ENCODE measurements at places on chromosomes 5 and 9. TPM values are rescaled to one million over a fixed set of nuclear protein-coding genes. Genes with fewer than 3 reads are reported as not detected.

- no peak for DNase-seq
Observed at GRCh38 chr5:73297430-73297829, 124.4 kb downstream of the TMEM174 start.

- no peak for DNase-seq
Observed at GRCh38 chr5:170430866-170431437, 41.8 kb upstream of the KCNMB1 start.

GRCh38 chr9:92294297-92294676 is 790 bp upstream of the IARS1 start:
- DNase-seq = no peak

GRCh38 chr9:99011161-99011709 is 67.5 kb downstream of the COL15A1 start:
- no peak for DNase-seq

DNA sequence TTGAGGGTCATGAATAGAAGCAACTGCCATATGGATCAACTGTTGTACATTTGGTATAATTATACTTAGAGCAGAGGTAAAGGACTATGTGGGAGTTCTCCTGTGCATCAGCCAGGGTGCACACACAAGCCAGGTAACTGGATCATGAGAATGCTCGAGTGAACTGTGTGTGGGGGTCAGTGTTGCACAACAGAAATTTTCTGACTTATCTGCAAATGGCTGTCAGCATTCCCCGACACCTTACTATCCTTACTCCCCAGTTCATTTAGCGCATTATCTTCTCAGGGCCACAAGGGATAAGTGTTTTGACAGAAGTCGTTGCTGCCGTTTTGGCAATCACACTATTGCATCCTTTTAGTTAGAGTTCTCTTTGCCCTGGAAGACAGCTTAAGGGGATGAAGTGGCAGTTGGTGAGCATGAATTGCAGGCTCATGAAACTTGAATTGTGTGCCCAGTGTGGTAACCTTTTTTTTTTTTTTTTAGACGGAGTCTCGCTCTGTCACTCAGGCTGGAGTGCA is 1.7 kb downstream of the CANX start:
- no peak for DNase-seq

DNA sequence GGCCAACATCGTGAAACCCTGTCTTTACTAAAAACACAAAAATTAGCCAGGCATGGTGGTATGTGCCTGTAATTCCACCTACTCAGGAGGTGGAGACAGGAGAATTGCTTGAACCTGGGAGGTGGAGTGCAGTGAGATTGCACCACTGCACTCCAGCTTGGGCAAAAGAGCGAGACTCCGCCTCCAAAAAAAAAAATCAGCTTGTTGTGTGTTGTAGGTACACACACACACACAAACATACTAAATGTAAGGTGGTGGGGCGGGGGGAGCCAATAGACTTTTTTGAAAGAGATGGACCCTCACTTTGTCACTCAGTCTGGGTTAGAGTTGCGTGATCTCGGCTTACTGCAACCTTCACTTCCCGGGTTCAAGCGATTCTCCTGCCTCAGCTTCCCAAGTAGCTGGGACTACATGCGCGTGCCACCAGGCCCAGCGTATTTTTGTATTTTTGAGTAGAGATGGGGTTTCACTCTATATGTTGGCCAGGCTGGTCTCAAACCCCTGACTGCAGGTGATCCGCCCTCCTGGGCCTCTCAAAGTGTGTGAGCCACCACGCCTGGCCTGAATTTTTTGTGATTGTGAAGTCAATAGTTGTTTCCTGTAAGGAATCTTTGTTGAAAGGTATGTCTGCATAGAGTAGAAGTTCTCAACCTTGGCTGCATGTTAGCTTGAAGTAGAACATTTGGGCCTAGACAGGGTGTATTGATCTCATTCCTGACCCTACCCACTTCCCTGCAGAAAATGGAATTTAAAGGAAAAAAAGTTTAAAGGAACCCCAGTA is 13.7 kb downstream of the NPM1 start:
- no peak for DNase-seq

DNA sequence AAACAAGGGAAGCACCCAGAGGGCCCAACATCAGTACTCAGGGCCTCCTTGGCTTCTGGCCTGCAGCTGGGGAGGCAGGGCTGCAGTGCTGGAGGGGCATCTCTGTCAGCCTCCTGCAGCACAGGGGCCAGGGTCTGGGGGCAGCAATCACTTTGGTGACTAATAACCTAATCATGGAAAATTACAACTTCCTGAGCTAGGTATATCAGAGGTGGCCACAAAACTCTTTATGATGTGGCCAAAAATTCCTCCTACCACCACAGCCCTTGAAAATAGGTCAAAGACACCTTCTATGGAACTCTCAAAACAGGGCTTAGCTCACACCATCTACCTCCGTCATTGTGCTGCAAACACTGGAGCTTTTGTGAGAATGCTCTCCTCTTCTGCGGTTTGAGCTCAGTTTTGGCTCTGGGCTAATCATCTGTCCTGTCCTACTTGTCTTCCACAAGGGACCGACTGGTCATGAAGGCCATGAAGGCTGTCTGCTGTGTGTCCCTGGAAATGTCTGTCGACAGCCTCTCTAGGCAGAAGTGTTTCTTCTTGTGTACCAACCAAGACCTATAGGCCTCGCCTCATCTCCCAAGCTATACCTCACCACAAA is 28.6 kb downstream of the CSF2 start:
- DNase-seq = no peak

DNA sequence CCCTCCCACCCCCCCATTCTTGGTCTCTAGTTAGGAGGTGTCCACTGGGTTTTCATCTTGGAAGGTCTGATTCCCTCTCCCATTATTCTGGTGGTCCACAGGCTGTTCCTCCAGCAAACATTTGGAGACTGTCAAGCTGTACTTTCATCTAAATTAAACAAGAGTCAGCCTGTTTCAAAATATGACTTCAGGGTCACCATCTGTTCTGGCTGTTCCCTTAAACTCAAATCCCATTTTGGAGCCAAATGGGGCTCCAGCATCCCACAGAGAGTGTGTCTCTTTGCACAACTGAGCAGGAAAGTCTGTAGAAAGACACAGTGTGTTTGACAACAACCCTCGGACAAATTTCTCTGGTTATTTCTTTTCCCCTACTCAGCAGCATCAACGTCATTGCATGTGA is 20.5 kb downstream of the COL15A1 start:
- DNase-seq = no peak

DNA sequence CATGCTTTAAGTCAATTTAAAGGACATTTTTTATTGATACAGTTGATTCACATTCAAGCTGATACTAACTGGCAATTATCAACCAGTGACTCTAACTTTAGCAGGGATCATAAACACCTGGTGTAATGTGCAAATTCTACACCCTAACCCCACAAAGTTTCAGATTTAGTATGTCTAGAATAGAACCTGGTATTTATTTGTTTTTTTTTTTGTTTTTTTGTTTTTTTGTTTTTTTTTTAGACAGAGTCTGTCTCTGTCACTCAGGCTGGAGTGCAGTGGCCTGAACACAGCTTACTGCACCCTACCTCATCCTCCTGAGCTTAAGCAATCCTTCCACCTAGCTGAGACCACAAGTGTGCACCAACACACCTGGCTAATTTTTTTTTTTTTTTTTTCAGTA is 311.2 kb upstream of the SEMA6A start:
- DNase-seq = no peak

GRCh38 chr5:179381691-179382090 is 36.4 kb upstream of the ADAMTS2 start:
- no peak for DNase-seq

DNA sequence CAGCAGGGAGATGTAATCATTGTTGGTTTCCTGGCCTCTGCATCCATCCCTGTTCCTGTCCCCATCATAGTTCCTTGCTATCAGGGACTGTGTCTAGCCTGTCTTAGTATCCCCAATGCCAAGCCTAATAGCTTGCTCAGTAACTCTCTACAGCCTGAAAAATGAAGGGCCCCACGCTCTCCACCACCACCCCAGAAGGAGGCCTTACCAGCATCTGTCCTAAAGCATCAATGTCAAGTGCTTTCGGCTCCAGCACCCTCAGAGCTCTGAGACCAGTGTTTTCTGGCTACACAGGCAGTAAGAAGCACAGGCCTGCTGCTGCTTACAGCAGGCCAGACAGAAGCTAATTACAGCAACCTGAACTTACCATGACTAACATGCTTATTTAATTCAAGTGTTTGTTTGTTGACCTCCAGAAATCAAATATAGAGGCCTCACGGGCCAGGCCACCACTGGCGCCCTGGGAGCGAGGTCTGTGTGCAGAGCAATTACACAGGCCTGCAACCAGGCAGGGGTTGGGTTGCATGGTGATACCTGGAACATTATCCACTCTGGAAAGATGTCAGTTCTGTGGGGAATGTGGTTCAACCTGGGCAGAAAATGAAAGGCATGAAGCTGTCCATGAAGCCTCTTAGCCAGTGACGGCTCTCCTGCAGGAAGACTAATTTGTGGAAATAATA is 124.3 kb downstream of the SLC1A3 start:
- DNase-seq = no peak

DNA sequence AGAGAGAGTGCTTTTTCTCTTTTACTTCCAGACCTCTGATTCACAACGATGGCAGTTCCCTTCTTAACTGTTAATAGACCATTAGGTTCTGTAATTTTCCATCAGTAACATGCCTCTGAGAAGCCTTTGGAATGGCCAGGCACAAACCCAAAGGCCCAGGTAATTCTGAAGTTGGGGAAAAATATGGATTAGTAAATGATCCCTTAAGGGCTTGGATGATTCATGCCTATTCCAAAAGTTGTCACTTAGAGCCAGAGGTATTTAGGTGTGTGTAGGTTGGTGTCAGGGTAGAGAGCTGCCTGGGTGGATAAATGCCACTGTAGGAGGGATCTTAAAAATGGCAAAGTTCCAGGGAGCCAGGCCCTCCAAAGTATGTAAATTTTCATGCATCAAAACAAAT is 228.8 kb downstream of the PLK2 start:
- no peak for DNase-seq

DNA sequence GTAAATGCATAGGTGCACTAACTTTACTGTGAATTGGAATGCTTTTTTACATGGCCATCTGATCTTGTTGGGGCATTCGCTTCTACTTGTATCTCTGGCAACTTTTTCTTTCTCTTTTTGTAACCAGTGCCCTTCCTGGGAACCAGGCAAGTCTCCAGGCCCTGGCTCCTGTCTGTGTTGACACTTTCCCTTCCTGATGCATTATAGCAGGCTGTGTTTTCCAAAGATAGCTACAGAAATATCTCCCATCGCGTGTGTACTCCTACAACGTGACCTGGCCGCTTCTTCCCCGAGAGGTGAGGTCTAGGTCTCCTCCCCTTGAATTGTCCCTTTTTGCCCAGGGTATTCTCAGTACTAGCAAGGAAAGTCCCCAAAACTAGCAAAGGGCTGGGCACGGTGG is 81.1 kb upstream of the SPIN1 start:
- no peak for DNase-seq

DNA sequence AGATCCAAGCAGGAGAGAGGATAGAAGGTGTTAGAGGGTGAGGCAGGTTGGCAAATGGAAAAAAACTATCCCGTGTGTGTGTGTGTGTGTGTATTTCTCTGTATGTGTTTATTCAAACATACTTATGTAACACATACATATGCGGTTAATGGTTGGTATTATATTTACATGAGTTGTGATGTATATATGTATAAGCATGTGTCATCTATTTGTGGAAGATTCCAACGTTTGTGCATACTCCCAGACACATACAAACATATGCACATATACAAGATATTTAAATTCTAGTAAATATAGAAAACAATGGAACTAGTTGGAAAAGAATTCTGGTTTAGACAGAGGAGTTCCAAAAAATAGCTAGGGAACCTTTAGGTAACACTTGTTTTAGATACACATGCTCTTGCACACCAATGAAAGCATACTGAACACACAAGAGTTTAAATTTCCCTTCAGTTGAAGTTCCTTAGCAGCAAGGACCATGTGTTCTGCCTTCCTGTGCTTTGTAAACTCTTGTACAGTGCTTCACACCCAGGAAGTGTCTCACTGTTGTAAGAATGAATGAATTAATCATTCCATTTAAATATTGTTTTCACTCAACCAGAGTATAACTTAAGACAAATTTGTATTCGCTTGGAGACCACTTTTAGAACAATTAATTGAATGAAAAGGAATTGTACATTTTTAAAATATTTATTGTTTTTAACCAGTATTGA is 257.8 kb downstream of the FER start:
- DNase-seq = no peak

DNA sequence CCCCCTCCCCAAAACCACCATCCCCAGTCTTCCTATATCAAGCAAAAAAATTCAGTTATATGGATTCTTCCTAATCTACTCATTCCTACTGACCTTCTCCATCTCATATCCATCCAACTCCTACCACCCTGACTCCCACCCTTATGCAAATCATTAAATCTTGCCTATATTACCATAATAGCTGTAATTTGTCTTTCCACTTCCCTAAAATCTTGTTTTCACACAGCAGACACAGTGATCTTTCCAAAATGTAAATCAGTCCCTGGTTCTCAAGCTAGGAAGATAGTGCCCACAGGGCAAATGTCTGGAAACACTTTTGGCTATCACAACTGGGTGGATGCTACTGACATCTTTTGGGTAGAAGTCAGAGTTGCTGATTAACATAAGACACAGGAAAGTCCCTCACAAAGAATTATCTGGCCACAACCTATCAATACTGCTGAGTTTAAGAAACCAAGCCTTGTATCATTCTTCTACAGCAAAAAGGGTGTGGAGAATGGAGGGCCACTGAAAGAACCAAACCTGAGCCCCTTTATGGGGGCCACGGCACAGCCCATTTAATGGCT is 1.4 kb downstream of the SRA1 start:
- DNase-seq = no peak

DNA sequence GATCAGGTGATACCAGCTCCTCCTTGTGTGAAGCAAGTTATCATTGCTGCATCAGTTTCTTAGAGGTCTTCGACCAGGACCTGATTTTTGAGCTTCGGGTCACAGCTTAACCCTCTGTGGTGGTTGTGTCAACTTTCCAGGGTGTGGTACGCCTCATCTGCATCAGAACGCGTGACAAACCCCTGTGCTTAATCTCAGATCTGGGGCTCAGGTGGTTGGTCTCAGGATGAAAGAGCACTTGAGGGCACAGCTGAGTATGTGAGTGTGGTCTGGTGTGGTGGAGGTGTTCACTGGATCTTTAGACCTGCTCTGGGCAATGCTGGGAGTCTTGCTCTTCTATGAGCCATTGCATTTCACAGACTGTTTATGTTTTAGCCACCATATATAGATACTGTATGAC is 64.1 kb downstream of the OSTF1 start:
- no peak for DNase-seq

GRCh38 chr5:171431251-171431777 is 11.9 kb downstream of the FGF18 start:
- no peak for DNase-seq

- no peak for DNase-seq
Observed at GRCh38 chr9:95864852-95865580, 10.5 kb upstream of the ERCC6L2 start.

GRCh38 chr5:59569158-59569557 is 324.4 kb downstream of the PDE4D start:
- no peak for DNase-seq

- no peak for DNase-seq
Observed at GRCh38 chr9:133142684-133143622, 20.8 kb downstream of the GBGT1 start.

The DELE1 gene
- polyA plus RNA-seq = 93.5 TPM

The LHX3 gene
- not detected for polyA plus RNA-seq

The MZB1 gene
- polyA plus RNA-seq = 0.83 TPM

The ITK gene
- 0.14 TPM for polyA plus RNA-seq

The SYNPO gene
- 111 TPM for polyA plus RNA-seq

The AGXT2 gene
- polyA plus RNA-seq = 74.1 TPM

The IFNA21 gene
- polyA plus RNA-seq = not detected

The NRG2 gene
- 1.7 TPM for polyA plus RNA-seq

The NNT gene
- 107 TPM for polyA plus RNA-seq
